Fibroblast of the aortic adventitia (primary cell): ENCODE measurements at places on chromosomes 1 and 21. TPM values are rescaled to one million over a fixed set of nuclear protein-coding genes. Genes with fewer than 3 reads are reported as not detected.

SLC37A1 gene
- 0.27 and 2.5 TPM in 2 replicates for total RNA-seq

HRNR gene
- not detected in 2 replicates for total RNA-seq

OR14K1 gene
- total RNA-seq, result not detected in 2 replicates

LRRC39 gene
- 0.36 and 3.7 TPM in 2 replicates for total RNA-seq

PAPPA2 gene
- total RNA-seq, result 7.0 and 15.9 TPM in 2 replicates

RNU1-2 gene
- under 0.01 and 2,882 TPM in 2 replicates for total RNA-seq

PTGS2 gene
- 1.2 and 15.0 TPM in 2 replicates for total RNA-seq

SERTAD4 gene
- 16.7 TPM in 1 of 2 replicates, not detected in the other for total RNA-seq

SLC6A9 gene
- 6.8 and 25.9 TPM in 2 replicates for total RNA-seq

ADCY10 gene
- 0.09 and 0.25 TPM in 2 replicates for total RNA-seq

AK5 gene
- 13.5 and 18.8 TPM in 2 replicates for total RNA-seq

CLCA2 gene
- 8.8 and 43.2 TPM in 2 replicates for total RNA-seq

OR2L8 gene
- total RNA-seq, result not detected in 2 replicates

ERICH3 gene
- total RNA-seq, result not detected in 2 replicates

BMP8B gene
- not detected in 2 replicates for total RNA-seq

CD84 gene
- total RNA-seq, result not detected in 2 replicates

S100A1 gene
- 0.54 and 2.9 TPM in 2 replicates for total RNA-seq
